Activated gamma-delta T cell treated with Interleukin-2 at 50 U/mL for 16 hours (primary cell): ENCODE measurements at places on chromosomes 2 and 18.

DNA sequence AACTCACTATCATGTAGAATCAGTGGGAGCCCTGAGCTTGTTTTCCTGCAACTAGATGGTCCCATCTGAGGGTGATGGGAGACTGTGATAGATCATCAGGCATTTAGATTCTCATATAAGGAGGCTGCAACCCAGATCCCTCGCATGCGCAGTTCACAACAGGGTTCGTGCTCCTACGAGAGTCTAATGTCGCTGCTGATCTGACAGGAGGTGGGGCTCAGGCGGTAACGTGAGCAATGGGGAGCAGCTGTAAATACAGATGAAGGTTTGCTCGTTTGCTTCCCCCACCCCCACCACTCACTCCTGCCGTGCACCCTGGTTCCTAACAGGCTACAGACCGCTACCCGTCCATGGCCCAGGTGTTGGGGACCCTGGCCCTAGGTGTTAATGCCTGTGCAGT, 113.6 kb downstream of the RNF144A start:
- no peak for DNase-seq

DNA sequence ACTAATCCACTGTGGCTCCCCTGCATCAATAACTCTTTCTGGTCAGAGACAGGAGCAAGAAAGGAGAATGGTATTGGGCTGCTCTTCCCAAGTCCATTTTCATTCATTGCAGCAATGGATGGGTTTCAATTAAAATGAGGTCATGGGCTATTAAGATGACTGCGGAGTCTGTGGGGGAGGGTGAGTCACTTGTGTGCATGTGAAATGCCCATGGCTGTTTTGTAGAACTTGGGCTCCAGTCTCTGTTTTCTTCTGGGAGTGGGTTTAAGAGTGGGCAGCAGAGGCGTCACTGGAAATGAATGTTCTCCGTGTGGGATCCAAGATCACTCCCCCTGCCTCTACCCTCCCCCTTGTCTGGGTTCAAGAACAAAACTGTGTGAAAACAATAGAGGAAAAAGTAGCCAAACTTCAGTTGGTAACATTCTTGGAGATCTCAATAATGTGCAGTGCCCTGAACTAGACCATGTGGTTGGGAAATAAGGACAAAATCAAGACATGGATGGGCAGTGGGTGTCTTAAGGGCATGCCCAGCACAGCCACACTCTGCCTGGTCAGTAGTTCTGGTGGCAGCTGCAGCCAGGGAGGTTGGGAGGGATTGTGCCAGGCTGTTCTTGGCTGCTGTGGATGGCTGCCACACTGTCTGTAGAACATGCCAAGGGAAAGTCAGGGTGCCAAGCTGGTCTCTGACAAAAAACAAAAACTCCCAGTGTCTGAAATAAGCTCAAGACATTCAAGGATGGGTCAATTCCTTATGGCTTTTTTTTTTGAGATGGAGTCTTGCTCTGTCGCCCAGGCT, 68.2 kb upstream of the CXCR4 start:
- DNase-seq: no peak

DNA sequence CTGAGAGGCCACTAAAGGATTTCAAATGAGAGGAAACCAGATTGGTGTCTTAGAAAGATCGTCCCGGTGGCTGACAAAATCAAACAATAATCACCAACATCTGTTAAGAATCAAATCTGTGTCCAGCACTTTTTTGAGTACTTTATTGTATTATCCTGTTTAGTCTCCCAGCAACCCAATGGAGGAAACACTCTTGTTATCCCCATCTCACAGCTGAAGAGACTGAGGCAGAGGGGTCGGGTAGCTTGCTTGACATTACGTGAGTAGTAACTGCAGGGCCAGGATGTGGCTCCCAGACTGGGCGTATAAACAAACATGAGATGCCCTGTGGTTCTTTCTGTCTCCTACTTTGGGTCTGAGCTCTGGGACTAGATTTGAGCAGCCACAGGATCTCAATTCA, 76.0 kb downstream of the KLHL29 start:
- no peak for DNase-seq

DNA sequence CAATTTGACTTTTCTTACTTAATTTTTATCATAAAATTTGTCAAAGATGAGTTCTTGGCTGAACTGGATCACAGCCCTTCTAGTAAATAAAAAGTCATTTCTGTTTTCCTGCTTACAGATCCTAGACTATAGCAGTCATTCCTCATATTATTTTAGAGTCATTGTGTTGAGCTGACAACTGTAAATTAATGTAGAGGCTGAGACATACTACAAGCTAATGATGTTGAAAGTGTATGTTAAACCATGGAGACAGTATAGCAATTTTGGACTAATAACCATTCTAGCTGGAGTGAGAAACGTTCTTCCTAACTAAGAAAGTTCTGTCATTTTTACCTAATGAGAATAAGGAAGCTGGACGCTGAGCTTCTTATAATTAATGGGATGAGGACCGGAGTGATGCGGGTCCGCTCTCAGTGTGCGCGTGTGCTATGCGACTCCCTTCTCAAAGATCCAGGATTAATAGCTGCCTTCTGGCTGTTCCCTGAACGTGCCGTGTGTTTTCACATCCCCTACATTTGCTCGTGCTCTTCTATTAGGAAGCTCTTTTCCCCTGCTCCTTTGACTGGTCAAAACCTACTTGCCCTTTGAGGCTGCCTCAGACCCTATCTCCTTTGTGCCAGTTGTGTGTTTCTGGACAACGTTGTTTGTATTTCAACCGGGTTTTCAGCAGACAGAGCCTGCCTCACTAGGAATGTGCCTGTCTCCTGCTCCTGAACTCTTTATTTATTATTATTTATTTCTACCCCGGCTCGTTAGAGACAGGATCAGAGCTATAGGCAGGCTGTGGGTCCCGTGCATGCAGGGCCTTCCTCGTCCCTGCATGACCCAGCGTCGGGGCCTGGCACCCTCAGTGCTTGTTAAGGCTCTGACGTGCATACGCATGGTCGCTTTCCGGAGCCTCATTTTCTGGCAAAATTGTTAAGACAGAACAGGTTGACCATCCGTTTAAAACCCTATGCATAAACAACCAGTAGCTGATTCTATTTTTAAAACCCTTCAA, 182.6 kb downstream of the DCDC2C start:
- DNase-seq: no peak

DNA sequence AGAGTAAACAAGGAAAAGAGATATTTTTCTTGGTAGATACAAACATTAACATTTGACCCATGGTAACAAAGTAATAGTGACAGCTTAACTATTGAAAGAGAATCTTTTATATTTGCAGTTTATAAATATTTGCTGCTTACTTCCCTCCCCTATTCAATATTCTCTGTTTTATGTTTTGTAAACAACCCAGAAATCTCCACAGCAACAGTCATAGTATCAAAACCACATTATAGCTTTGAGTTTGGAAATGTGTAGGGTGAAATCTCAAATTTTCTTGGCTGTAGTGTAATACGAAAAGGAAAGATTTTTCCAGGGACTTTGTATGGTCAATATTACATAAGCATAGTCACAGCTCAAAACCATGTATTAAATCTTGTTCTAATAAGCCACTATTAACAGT, 511.2 kb downstream of the METTL4 start:
- DNase-seq: no peak

DNA sequence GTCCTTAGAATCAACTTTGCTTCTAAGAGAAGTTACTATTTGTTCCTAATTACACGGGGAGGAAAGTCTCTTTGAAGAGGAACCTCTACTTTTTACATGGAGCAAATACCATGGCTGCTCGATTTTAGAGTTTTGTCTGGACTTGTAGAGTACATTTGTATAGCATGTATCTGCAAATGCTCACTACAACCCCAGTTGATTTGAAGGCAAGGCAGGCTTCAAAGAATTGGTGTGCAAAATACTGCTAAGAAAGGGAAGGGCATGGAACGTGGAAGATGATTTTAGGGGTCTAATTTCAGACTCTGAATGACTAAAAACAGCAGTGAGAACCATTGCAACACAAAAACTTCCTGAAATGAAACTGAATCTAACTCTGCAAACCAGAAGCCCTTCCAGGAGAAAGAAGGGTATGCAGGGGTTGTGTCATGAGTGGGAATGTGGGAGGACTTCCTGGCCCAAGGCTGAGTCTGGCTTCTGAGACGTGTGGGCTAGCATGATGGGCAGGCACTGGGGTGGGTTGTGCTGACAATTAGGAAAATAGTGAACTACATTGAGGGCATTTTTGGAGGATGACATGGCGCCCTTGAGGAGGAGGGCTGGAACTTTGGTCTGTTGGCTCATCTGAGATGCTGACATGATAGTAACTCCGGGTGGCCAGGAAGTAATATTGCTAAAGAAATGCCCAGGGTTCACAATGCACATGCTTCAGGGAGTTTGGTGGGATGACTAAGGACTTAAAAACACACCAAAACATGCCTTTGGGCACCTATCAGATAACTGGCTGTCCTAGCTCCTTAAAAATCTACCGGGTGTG, 18.9 kb upstream of the IL1R2 start:
- no peak for DNase-seq

DNA sequence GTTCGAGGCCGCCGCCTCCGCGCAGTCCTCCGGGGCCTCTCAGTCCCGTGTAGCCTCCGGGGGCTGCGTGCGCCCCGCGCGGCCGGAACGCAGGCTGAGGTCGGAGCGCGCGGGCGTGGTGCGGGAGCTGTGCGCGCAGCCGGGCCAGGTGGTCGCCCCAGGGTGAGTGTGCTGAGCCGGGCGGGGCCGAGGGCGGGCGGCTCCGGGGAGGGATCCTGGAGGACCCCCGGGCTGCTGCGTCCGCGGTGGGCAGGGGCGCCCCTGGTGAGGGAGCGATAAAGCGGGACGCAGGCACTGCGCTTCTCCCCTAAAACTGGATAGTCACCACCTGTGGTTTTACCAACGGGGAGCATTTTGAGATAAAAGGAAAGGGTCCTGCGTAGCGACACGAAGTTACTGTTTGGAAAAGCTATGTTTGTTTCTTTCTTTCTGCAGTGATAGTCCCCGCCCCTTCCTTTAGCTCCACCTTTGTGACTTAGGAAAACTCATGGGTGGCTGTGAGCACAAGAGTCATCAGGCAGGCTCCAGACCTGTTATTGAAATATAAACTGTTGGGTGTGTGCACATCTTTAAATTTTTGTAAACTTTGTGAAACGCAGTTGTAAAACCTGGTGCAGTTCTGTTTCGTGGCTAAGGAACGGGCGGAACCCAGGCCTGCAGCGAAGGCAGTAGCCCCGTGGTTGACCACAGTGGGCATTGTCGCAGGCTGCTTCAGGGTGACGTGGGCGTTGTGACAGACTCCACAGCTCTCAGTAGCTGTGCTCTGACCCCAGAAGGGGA, 687 bp downstream of the CTDP1 start:
- no peak for DNase-seq

DNA sequence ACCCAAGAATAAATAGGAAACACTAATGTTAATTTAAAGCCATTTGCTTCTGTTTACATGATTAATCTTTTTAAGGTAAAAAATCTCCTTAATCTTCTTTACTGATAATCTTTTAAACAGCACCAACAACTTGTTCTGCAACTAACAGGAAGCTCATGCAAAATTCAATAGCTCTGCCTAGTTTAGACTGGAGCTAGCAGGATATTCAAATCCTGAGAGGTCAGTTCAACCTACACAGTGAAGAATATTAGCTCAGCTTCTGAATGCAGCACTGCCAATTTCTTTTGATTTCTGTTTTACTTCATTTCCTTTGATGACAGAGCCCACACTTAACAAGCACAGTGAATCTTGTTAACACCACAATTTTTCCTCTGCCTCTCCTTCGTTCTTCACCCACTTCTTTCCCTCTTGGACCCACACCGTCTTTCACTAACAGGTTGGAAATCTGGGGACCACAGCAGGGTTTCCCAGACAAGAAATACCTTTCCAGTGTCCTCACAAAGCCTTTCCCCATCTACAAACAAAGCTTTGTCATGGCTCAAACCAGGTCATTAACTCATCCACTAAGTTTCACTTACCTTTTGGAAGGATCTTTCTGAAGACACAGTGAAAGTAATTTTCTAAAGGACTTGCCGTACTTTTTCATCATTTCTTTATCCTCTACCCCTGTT, 109.8 kb downstream of the STK39 start:
- DNase-seq: no peak

DNA sequence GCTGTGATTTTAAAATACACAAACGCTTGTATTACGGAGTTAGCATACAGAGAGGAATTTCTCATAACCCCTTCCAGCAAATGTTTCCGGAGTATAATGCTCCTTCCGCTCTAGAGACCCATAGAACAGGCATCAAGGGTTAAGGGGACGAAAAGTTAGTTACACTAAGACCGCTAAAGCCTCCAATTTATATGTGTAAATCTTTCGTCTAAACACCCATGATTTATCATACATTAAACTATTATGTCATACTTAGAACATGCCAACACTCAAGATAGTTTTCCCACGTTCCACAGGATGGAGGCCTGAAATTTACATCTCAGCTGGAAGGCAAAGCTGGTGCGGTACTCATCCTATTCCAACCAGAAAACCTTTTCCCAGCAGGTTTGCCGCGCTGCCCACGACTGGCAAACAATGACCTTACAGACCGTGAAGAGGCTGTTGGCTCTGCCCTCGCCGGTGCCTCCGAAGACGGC, 650 bp downstream of the ORMDL1 start:
- no peak for DNase-seq

GRCh38 chr2:140747090-140747489, 1383.7 kb downstream of the LRP1B start:
- DNase-seq: no peak

DNA sequence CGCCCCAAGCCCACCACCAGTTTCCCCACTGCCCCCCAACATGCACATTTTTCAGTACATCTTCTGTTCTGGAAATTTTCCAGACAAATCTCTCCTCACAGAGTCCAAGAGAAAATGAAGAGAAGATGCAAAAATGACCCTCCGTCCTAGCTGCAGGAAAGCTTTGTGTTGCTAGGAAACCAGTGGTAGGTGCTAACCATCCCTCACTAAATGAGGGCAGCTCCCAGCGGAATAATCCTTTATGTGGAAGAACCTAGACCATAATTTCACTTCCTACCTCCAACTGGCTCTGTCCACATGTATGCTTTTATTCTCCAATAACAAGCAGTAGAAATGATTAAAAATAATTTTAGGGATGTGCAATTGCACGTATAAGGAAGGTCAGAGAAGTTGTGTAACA, 311.9 kb upstream of the EPHA4 start:
- no peak for DNase-seq

DNA sequence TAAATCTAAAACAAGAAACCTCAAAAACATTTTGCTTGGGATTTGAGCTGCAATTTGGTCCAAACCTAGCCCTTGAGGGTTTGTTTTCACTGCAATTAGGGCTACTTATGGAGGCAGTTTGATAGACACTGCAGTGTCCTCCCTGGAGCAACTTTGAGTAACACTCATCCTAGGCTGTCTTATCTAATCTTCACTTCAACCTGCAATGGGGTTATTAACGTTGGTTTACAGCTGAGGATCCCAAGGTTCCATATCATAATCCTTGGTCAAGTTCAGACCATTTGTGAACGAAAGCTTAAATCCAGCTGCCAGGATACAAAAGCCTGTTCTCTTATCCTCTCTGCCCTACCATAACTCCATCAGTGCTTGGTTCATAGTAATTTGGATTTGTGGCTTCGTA, 2.5 kb downstream of the ANXA4 start:
- DNase-seq: no peak

- DNase-seq: no peak
Observed at GRCh38 chr2:9249020-9249800, 42.6 kb downstream of the ASAP2 start.

- DNase-seq: no peak
Observed at GRCh38 chr18:37287601-37288000, 278.0 kb downstream of the CELF4 start.

- DNase-seq: no peak
Observed at GRCh38 chr2:22894761-22895160, 490.2 kb upstream of the KLHL29 start.
